Esophagus muscularis mucosa (tissue), 4 donors: ENCODE measurements at places on chromosomes 2 and 18. TPM values are rescaled to one million over a fixed set of nuclear protein-coding genes. Genes with fewer than 3 reads are reported as not detected.

PID1 gene
- 59.7 TPM for total RNA-seq

CLEC4F gene
- total RNA-seq: 0.42 TPM

CABLES1 gene
- 3.8 TPM for total RNA-seq

CTLA4 gene
- not detected for total RNA-seq

RGPD5 gene
- total RNA-seq: 16.8 TPM

SCYGR4 gene
- not detected for total RNA-seq

GLI2 gene
- 7.1 TPM for total RNA-seq

ALPP gene
- total RNA-seq: not detected

ACKR3 gene
- 24.9 TPM for total RNA-seq

CD207 gene
- total RNA-seq: 0.33 TPM

IKZF2 gene
- total RNA-seq: 9.8 TPM

PROKR1 gene
- total RNA-seq: not detected

PCARE gene
- total RNA-seq: not detected

RAX gene
- not detected for total RNA-seq

MC5R gene
- total RNA-seq: not detected

YPEL5 gene
- total RNA-seq: 109 TPM

TLX2 gene
- 0.42 TPM for total RNA-seq

CDH2 gene
- 17.4 TPM for total RNA-seq

DLGAP1 gene
- 1.4 TPM for total RNA-seq

TMEM169 gene
- total RNA-seq: 0.50 TPM

TGFA gene
- 0.84 TPM for total RNA-seq
